ENCODE measurements at places on chromosomes 1 and 21. TPM values are rescaled to one million over a fixed set of nuclear protein-coding genes. Genes with fewer than 3 reads are reported as not detected.

Gene ST3GAL3
- 22.6 TPM for total RNA-seq

Gene TRIM45
- total RNA-seq, result 0.25 TPM

GRCh38 chr1:223217781-223218180 is 74.7 kb upstream of the TLR5 start:
- no peaks in the 10 kb centered on the region for H3K36me3 ChIP-seq
- no peaks in the 10 kb centered on the region for H3K27me3 ChIP-seq
- no peaks in the 10 kb centered on the region for H3K4me1 ChIP-seq

GRCh38 chr1:59767119-59767518 is 47.6 kb upstream of the HOOK1 start:
- DNase-seq, result no peak
- H3K4me1 ChIP-seq, result no peaks in the 10 kb centered on the region
- no peak overlapping the region for H3K27ac ChIP-seq
- H3K27me3 ChIP-seq, result no peaks in the 10 kb centered on the region
- no peak overlapping the region for H3K4me3 ChIP-seq

GRCh38 chr1:170624146-170624545 is 39.8 kb upstream of the PRRX1 start:
- H3K4me3 ChIP-seq, result no peak overlapping the region
- H3K27me3 ChIP-seq, result no peaks in the 10 kb centered on the region
- DNase-seq, result no peak
- H3K27ac ChIP-seq, result no peak overlapping the region
- H3K4me1 ChIP-seq, result no peaks in the 10 kb centered on the region

Data from CD4-positive, alpha-beta memory T cell (primary cell).